ENCODE measurements at places on chromosomes 3 and 15.

- no peak for DNase-seq
Measured at GRCh38 chr3:17972959-17973906, 230.8 kb upstream of the TBC1D5 start.

GRCh38 chr3:41418961-41419691, 219.8 kb downstream of the CTNNB1 start:
- peak; percentile 46 for DNase-seq

DNA sequence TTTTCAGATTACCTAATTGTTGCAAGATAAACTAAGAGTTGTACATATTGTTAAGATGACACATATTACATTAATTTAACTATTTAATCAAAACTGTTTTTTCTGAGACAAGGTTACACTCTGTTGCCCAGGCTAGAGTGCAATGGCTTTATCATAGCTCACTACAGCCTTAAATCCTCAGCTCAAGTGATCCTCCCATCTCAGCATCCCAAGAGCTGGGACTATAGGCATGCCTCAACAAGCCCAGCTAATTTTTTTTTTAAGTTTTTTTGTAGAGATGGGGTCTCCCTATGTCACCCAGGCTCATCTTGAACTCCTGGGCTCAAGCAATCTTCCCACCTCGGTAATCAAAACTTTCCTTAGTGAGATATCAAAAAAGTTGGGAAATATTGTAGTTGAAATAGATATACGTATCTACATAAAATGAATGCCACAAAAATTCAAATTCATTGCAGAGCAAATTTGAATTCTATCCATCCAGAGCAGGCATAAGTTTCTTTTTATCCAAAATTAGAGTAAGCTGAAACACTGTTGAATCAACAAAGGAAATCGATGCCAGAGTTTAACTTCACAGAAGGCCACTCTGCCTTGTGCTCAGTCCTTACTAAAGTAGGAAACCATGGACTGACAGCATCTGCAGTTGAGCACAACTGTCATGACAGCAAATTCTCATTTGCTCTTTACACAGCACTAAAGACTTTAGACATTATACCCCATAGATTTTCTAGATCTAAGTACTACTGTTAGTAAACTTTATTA, 15.5 kb downstream of the ATOSA start:
- no peak for DNase-seq

DNA sequence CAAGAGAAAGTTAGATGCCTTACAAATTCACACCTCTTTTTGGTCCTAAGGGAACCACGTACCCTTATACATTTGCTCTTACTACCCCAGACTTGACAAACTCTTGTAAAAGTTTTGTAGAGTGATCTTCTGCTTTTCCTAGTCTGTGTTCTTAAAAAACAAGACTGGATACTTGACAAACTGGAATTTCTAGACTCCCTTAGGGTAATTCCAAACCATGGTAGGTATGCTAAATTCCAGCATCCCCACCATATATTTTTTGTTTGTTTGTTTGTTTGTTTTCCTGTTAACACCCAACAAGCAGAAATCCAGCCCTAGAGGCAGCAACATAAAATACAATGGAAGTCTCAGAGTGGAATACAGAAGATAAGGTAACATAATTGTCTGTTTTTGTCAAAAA, 280.7 kb upstream of the NR2F2 start:
- no peak for DNase-seq

- DNase-seq = no peak
Measured at GRCh38 chr3:160577556-160578195, 12.3 kb upstream of the KPNA4 start.

DNA sequence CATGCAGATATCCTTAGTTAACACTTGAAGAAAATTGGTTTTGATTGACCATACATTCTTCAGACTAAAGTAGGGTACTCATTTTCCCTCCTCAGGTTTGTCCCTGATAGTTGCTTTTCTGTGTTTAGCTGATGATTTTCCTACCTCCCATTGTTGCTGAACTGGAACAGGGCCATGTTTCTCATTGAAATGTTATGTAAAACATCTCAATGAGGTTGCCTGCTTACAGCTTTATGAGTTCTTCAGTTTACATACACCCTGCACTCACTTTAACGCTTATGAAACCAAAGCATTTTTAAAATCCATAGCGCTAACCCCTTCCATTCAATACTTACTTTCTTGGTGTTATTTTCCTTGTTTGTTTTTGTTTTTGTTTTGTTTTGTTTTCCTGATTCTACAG, 61.9 kb downstream of the HMG20A start:
- DNase-seq = no peak

DNA sequence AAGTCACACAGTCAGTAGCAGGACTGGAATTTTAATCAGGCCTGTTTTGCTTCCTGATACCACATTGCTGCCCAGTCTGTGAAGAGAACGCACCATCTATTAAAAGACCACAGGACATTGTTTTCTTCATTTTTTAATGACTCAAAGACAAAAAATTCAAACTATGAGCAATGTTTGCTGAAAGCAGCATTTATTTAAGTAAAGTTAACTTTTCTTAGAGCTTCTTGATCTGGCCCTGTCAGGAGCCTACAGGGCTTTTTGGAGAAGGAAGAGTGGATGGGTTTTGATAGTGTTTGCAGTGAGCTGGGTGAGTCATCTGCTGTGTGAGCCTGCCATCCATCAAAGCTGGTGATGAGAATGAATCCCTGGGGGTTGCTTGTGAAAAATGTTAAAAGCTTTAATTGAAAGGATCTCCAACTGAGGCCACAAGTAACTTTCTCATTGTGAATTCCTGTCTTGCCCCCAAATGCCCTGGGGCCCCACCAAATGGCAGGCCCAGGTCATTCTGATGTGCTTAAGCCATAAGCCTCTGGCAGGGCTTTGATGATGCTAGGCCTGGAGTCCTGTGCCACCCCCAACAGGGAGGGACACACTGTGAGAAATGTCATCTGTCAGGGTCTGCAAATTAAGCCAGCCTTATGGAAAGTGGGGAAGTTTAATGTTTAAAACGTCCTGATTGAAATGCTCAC, 136.2 kb upstream of the PFN2 start:
- no peak for DNase-seq

- no peak for DNase-seq
Measured at GRCh38 chr3:126551121-126551838, 7.5 kb downstream of the C3orf22 start.

DNA sequence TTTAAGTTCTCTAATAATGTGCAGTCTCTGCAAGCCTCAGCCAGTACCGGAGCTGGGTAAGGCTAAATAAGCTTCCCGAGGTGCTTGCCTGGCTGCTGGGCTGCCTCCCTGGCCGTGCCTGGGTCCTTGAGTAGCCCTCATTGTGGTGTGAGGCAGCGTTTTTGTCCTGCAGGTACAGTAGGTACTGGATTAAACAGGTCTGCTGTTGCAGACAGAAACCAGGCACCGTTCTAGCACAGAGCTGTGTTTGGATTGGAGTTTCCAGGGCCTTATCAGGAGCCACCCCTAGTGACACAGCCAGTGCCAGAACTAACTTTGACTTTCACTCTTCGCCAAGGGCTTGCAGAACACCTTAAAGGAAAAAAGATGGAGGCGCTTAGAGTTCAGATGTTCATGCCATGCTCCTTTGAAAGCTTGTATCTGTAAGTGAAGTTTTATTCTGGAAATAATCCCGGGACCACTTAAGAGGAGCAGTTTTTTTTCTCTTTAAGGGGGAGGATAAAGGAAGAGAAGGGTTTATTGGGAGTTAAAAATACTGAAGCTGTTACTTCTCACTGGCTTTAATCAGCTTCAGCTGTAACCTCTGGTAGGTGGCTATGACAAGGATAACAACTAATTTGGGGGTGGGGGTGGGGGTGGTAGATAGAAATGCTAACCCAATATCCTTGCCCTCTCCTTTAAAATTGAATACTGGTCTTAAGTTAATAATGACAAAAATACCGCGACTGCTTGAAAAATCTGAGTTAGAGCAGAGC, 126.8 kb downstream of the MITF start:
- DNase-seq = no peak

DNA sequence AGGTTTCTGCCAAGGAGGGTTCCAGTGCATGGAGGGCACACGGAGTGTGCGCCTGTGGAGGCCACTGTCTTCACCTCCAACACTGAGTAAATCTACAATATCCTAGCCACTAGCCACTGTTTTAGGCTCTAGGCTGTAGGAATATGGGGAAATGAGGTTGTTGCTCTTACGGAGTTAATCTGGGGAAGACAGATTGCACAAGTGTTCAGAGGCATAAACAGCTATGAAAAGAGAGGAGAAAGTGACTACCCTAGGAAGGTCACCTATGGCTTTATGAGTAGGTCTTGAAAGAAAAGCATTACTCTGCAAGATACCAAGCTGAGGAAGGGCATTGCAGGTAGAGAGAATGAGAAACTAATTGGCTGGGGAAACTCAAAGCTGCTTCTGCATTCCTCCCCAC, 85.7 kb downstream of the CYP19A1 start:
- DNase-seq = no peak

GRCh38 chr15:57196865-57197264, 179.4 kb upstream of the CGNL1 start:
- DNase-seq = no peak

DNA sequence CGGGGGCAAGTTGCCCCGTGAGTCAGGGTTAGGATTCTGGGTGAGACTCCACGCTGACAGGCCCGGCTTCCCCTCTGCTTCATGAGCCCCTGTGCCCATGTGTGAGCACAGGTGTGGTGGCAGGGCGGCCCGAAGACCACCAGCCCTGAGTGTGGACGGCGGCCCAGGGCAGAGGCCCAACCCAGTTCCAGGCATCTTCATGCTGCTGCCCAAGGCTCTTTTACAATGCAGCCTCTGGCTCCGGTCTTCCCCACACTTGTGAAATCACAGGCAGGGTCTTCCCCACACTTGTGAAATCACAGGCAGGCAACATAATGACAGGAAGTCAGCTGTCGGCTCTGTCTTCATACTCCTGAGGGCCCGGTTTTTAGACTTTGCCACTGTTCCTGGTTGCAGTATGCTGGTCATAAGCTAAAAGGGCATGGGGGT, 78.8 kb downstream of the AAGAB start:
- DNase-seq = peak; percentile 46

- DNase-seq = no peak
Measured at GRCh38 chr3:38637906-38638305, 11.6 kb downstream of the SCN5A start.

- DNase-seq = no peak
Measured at GRCh38 chr3:136882571-136882970, 20.6 kb downstream of the NCK1 start.

- no peak for DNase-seq
Measured at GRCh38 chr3:162799910-162800309, 1303.3 kb downstream of the OTOL1 start.

- no peak for DNase-seq
Measured at GRCh38 chr15:40933517-40933902, 4.4 kb downstream of the DLL4 start.

GRCh38 chr15:25543196-25543595, 104.4 kb upstream of the UBE3A start:
- no peak for DNase-seq

- DNase-seq = no peak
Measured at GRCh38 chr3:64463981-64464380, 223.8 kb downstream of the ADAMTS9 start.

DNA sequence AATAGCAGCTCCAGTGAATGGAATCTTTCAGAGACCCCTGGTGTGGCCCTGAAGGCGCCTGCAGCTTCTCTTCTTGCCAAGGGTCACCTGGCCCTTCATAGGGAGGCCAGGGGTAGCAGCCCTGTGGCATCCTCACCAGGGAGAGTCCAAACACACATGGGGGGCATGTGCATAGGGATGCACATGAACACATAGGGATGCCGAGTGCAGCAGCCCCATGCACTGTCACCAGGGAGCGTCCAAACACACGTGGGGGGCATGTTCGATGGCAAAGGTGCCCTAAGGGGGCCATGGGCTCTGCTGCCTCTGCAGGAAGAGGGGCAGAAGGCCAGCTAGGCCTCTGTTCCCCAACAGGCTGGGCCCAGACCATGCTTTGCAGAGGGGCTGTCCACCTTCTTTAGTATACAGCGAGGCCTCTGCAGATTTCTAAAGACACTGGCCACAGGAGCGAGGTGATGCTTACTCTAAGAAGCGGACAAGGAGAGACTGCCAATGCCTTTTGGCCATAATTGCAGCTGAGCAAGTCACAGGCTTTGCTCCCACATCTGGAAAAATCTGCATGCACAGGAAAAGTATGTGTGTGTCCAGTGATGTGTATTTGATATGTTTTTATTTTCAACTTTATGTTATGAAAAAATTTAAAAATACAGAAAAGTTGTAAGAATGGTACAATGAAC, 21.0 kb downstream of the ANAPC13 start:
- DNase-seq = no peak

DNA sequence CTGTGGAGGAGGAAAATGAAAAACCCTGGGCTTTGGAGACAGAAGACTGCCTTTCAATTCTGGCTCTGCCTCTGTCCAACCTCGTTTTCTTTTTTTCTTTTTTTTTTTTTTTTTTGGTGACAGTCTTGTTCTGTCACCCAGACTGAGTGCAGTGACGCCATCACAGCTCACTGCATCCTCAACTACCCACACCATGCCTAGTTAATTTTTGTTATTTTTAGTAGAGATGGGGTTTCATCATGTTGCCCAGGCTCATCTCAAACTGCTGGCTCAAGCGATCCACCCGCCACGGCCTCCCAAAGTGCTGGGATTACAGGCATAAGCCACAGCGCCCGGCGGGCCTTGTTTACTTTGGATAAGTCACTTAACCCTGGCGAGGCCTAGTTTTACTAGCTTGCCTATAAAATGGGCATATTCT, 66.3 kb upstream of the SLC25A26 start:
- no peak for DNase-seq

DNA sequence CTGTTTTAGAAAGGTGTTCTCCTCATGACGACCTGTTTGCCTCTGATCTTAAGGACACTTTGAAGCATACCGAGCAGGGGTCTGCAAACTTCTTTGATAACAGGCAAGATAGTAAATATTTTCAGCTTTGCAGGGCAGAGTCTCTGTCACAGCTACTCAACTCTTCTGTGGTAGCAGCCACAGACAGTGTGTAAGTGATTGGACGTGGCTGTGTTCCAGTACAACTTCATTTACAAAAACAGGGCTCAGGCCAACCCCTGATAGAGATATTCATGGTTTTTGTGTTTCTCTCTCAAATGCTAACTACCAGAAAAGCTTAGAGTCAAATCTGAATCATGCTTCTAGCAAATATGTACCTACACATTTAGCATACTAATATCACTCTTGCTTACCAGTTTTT, 51.5 kb downstream of the TGFBR2 start:
- DNase-seq = no peak

GRCh38 chr3:88957711-88958439, 149.5 kb upstream of the EPHA3 start:
- no peak for DNase-seq

Measured in stimulated activated naive CD8-positive, alpha-beta T cell treated with anti-CD3 and anti-CD28 coated beads, Interleukin-15, Interleukin-2, amounts not matched to agents 100 U/mL and 50 U/mL, for 24 hours (primary cell).